ENCODE measurements at places on chromosomes 7 and 10.

- ATAC-seq, result no peak
These were observed 9.0 kb downstream of the TMEM243 start for GRCh38 chr7:87210506-87210905.

GRCh38 chr7:131325179-131325840 lies 2.4 kb upstream of the MKLN1 start:
- no peak for ATAC-seq

DNA sequence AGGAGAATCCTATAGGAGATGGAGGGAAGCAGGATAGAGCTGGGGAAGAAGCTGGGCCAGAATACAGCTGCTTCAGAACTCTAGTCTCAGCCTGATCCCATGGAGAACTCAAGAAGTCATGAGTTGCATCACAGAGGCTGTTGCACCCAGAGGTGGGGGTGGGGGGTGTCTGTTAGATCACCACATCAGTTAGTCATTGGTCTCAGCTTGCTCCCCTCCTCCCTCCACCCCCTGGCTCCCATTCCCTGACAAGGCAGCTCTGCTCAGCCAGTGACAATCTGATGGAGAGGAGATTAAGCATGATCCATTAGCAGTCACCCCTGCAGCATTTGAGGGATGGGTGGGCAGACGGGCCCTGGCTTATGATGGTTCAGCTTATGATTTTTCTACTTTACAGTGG lies 58.4 kb upstream of the FGL2 start:
- no peak for ATAC-seq

- no peak for ATAC-seq
These were observed 175.8 kb downstream of the KCNMA1 start for GRCh38 chr10:77461636-77462296.

GRCh38 chr10:79946271-79947082 lies 2.4 kb downstream of the SFTPD start:
- no peak for ATAC-seq

- ATAC-seq, result no peak
These were observed 162.9 kb downstream of the ARL5B start for GRCh38 chr10:18822156-18822555.

- peak; percentile 64 for ATAC-seq
These were observed at the start of gene PTPN12 for GRCh38 chr7:77537136-77537777. Gene PTPN12, plus strand, starts transcription at chr7:77537295. Its CDS starts 252 bp downstream, at chr7:77537547.

- ATAC-seq, result peak; percentile 92
These were observed 150.9 kb downstream of the MBL2 start for GRCh38 chr10:52621635-52622079.

GRCh38 chr7:129110258-129110981 lies 34.1 kb upstream of the TSPAN33 start:
- no peak for ATAC-seq

- peak; percentile 85 for ATAC-seq
These were observed 74.1 kb downstream of the RUNDC3B start for GRCh38 chr7:87702326-87702725.

- ATAC-seq, result no peak
These were observed 492.5 kb downstream of the XPNPEP1 start for GRCh38 chr10:109430799-109431198.

DNA sequence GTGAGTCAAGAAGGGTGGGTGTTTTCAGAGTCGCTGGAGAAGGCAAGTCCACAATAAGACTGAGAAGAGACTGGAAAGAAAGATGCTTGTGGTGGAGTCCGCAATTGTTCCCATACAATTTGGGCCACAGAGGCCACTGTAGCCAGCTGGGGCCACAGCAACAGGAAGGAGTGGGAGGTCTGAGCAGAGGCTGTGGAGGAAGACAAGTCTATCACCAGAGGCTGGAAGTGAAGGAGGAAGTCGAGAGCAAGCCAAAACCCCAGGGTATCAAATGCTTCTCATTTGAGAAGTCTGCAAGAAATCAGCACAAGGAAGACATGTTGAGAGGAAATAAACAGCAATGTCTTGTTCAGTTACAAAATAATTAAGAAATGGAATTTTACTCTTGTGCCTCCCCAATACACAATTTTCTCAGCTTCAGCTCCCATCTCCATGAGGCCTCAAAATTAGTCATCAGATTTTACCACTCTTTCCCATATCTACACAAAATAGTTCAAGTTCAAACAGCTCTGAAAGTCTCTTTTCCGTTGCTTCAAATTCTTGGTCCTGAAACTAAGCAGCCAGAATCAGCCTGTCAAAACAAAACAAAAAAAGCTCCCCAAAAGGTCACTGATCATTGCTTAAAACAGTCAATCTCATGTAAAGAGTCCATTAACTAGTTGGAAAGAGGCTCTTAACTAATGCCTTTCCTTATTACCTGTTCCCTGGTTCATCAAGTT lies 31.6 kb downstream of the SLC16A12 start:
- no peak for ATAC-seq

- no peak for ATAC-seq
These were observed 188.1 kb upstream of the TMEM72 start for GRCh38 chr10:44723082-44723481.

- ATAC-seq, result no peak
These were observed 69.1 kb upstream of the NANOS1 start for GRCh38 chr10:118960157-118961090.

GRCh38 chr10:130745251-130745650 lies 566.3 kb downstream of the TCERG1L start:
- no peak for ATAC-seq

DNA sequence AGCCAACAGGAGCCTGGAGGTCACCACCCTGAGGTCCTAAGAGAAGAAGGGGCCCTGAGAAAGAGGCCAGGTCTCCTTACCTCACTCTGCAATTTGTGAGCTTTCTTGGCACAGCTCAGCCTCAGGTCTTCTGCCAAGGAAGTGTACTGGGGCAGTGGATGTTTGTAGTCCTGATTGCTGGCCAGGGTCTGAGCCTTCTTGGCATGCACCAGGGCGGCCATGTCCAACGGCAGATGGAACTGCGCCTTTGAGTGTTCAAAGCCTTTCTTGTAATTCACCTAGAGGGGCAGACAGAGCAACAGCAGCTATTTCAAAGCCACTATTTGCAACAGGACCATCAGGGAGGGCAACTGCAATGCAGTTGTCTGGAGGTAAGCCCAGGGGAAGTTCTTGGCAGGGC lies 51.7 kb downstream of the NRAP start:
- no peak for ATAC-seq

DNA sequence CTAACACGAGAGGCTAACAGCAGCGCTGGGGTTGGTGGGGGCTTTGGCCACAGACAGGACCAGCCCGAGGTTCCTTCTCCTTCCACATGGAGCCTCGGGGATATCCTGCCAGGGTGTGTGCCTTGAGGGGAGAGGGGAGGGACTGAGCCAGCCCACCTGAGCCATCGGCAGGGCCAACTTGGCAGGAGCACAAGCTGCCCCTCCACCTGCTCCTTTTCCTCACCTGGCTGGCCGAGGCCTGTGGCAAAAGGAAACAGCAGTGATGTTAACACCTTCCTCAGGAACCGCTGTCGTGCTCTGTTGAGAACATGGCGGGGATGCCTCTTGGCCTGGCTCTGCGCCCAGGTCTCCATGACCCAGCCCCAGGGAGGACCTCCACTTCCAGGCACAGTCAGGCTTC lies 255.1 kb upstream of the PPP2R2D start:
- ATAC-seq, result no peak

DNA sequence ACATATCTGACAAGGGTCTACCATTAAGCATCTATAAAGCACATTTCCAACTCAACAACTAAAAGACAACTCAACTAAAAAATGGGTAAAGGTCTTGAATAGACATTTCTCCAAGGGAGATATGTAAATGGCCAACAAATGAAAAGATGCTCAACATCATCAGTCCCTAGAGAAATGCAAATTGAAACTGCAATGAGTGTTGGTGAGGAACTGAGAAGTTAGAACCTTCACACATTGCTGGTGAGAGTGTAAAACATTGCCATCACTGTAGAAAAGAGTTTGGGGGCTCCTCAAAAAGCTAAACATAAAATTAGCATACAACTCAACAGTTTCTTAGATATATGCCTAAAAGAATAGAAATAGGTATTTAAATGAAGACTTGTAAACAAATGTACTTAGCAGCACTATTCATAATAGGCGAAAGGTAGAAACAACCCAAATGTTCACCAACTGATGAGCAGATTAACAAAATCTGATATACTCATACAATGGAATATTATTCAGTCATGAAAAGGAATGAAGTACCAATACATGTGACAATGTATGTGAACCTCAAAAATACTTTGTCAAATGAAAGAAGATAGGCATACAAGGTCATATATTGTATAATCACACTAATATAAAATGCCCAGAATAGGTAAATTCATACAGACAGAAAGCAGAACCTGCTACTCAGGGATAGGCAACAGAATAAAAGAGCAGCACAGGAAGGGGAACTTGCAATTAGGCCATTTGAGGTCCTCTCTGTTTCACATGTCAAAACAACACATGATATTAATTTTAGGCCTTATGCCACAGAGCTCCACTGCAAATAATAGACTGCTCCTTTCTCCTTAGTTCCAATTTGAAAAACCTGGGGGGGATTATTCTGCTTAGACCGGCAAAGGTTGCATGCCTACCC lies 10.6 kb upstream of the LRRC72 start:
- no peak for ATAC-seq

DNA sequence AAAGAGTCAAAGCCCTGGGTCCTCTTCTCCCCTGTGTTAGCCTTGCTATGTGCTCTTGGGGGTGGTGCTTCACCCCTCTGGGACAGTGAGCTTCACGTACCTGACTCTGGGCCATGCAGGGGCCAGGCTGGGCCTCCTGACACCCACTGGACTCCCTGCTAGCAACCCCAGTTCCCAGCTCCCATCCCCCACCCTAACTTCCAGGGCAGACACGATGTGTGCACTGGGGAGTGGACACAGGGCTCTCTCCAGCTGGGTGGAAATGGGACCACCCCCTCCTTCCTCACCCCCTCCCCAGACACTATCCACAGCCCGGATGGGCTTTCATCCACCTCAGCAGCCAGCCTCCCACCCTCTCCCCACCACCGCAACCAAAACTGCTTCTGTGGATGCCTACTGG lies 113.0 kb upstream of the ZNF479 start:
- ATAC-seq, result no peak
